Omental fat pad (tissue), 4 donors: ENCODE measurements at places on chromosomes 2 and 18.

GRCh38 chr2:212939777-212940531 is 211.5 kb downstream of the IKZF2 start:
- no peak for DNase-seq

DNA sequence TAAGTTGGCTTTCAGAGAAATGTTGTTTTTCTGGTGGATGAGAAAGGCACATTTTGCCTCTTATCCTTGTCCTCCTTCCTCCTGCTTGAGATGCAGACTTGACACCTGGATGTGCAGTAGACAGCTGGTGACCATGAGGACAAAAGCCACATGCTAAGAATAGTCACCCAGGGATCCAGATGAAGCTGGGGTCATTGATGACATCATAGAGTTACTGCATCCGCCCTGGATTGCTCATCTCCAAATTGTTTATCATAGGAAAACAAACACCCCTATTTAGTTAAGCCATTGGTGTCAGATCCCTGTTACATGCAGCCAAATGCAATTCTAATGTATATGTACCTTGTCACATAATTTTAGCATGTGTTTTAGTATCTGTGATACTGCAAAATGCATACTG is 16.3 kb upstream of the SLC1A4 start:
- no peak for DNase-seq

- DNase-seq: no peak
These were observed 150.3 kb upstream of the TNP1 start for GRCh38 chr2:217010173-217010572.

DNA sequence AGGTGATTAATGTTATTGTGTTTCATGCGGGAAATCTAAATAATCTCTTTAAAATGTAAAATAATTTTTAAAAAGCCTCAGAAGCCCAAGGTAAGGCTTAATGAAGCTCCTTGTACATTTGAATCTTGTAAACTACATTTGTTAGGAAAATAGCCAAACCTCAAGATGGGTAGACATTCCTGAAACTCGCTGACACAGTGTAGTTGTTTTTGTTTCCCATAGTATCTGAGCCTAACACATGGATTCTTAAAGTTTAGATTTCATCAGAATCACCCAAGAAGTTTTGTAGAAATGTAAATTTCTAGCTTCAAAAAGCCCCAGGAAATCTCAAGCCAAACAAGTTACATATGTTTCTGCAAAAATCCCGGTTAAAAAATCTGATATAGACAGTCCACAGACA is 1221.1 kb upstream of the ACVR2A start:
- no peak for DNase-seq

- DNase-seq: no peak
These were observed 21.3 kb upstream of the TMEM131 start for GRCh38 chr2:98016908-98017670.

DNA sequence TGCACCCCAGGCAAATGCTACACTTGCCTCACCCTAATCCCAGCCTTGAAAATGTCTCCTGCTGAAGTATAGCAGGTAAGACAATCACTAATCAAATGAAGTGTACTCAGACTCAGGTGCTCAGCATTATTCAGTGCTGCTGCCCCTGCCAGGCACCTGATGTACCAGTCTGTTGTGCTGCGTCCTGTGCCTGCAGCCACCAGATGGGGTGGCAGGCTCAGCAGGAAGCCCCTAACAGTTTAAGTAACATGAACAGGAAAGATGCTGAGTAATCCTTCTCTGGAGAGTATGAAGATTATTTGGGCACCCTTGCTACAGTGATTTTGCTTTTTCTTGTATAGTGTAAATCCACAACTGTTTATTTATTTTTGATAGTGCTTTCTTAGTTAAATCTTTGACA is 69.1 kb downstream of the TACR1 start:
- DNase-seq: no peak

- DNase-seq: no peak
These were observed 62.1 kb downstream of the LRRTM1 start for GRCh38 chr2:80242355-80242910.

GRCh38 chr18:62325806-62326645 is 916 bp downstream of the TNFRSF11A start:
- DNase-seq: no peak

DNA sequence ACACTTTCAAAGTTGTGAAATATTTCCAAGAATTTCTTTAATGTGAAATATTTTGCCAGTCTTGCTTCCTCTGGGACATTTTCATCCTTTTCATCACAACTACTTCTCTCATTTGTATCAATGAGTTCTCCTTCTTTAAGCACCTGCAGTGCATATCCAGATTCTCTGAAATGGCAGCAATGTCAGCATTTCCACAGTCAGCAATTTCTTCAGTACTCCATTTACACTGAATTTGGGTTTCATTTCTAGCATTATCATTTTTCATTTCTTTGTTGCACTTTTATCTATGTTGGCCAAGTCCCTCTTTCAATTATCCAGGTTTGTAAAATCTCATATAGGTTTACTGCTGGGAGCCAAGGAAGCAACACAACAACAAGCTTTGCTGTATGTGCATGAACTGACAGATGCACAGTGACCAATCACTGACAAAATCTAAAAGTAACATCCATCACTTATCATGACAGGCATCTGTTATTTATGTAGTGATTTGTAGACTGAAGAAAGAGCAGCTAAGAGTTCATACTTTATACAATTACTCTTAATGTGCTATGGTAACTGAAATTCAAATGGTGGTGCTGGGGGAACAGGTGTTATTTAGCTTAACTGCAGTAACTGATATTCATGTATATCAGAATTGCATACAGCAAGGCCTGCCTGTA is 43.9 kb downstream of the SS18 start:
- no peak for DNase-seq

- DNase-seq: no peak
These were observed 13.8 kb upstream of the DSC3 start for GRCh38 chr18:31056296-31056695.

GRCh38 chr2:176553685-176554100 is 284.5 kb downstream of the MTX2 start:
- DNase-seq: no peak

DNA sequence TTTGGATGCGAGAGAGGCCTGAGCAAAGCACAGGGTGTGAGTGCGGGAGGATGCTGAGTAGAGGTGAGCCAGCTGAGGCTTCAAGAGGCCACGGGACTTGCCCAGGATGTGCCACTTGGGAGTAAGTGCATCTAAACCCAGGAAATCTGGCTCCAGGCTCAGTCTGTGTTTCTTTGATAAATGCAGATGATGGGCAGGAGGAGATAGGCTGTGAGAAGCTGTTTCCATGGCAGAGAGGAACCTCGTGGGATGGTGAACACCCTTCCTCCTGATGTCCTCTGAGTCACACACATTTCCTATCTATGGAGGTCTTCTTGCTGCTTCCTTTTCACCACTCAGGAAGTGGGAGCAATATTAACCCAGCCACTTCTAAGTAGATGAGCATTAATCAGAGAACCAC is 38.4 kb upstream of the CELF4 start:
- DNase-seq: no peak

DNA sequence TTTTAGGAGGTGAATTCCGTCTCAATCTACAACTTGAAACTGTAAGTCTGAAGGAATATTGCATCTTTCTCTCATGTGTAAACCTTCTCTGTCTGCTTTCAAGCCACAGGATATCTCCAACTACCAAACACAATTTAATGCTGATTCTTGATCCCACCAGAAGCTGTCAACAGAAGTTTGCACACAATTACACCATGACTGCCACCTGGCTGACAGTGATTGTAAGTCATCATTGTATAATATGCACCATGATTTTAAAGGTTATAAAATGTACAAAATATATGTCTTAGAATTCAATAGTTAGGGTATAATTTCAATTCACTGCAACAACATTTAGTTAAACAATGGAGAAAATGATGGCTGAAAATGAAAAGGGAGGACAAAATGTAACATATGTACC is 18.4 kb downstream of the PREPL start:
- no peak for DNase-seq

GRCh38 chr18:50909261-50909660 is 30.3 kb downstream of the ME2 start:
- DNase-seq: no peak

DNA sequence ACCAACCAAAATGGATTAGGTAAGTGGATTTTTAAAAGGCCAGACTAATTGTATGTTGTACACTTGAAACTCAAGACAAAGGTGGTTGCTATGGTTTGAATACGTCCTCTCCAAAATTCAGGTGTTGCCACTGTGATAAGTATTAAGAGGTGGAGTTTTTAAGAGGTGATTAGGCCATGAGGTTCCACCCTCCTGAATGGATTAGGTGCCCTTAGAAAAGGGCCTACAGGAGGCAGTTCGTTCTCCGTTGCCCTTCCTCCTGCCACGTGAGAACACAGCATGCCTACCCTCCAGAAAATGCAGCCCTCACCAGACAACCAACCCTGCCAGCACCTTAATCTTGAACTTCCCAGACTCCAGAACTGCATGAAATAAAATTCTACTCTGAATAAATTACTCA is 51.2 kb downstream of the CHMP3 start:
- DNase-seq: no peak

DNA sequence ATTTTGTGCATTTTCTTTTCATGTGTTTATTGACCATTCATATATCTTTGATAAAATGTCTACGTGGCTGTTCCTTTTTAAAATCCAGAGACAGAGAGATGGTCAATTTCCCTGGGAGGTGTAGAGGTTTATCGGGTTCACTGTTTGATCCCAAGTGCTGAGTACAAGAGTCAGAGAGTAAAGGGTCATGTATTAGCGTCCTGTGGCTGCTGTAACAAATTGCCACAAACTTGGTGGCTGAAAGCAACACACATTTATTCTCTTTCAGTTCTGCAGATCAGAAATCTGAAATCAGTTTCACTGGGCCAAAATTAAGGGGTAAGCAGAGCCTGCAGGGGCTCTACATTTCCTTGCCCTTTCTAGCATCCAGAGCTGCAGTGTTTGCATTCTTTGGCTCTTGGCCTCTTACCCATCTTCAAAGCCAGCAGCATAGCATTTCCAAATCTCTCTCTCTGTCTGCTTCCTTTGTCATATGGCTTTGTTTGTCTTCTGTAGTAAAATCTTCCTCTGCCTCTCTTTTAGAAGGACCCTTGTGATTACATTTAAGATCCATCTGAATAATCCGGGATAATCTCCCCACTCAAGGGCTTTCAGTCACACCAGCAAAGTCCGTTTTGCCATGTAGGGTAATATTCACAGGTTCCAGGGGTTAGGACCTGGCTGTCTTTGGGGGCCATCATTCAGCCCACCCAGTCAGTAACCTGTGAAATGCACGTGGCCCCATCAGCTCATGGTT is 49.9 kb downstream of the TMEM17 start:
- no peak for DNase-seq

- DNase-seq: no peak
These were observed 6.6 kb upstream of the KRTCAP3 start for GRCh38 chr2:27435628-27436027.

DNA sequence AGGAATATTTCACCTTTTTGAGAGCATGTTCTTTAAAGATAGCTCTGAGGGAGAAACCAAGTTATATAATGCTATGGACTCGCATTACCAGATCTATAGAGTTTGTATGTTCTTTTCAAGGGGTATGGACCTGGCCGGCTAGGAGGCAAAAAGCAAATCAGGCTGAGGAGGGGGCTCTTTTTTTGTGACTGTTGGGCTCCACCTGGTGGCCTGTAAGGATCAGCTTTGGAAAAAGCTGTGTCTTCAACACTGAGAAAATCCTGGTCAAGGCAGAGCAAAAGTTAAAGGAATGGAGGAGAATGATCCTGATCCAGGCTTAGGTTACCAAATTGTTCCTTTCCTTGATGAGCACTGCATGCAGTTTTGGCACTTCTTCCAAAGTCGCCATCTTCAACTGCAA is 180.5 kb downstream of the DIS3L2 start:
- DNase-seq: no peak

GRCh38 chr2:43133708-43134570 is 92.5 kb downstream of the ZFP36L2 start:
- peak; percentile 21 for DNase-seq

DNA sequence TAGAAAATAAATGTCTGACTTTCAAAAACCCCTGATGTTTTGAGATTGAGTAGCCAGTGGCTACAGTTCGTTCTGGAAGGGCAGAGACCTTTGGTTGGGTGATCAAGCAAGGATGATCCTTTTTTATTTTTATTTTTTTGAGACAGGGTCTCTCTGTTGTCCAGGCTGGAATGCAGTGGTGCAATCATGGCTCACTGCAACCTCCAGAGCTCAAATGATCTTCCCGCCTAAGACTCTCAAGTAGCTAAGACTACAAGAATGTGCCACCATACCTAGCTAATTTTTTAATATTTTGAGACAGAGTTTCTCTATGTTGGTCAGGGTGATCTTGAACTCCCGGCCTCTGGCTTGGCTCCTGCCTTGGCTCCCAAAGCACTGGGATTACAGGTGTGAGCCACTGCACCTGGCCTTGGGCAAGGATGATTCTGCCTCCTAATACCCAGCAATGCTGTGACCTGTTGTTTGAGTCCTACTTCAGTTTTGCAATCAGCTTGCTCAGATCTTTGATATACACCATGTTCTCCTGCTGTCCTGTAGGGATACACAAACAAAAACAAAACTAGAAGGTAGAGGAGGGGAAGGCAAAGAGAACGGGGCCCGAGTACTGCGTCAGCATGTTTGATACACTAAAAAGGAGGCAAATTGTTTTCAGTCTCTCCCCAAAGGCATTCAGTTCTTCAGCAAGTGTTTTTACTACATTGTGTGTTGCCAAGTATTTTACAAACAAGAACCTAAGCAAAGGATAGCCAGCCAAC is 59.2 kb upstream of the LYPD6B start:
- no peak for DNase-seq

DNA sequence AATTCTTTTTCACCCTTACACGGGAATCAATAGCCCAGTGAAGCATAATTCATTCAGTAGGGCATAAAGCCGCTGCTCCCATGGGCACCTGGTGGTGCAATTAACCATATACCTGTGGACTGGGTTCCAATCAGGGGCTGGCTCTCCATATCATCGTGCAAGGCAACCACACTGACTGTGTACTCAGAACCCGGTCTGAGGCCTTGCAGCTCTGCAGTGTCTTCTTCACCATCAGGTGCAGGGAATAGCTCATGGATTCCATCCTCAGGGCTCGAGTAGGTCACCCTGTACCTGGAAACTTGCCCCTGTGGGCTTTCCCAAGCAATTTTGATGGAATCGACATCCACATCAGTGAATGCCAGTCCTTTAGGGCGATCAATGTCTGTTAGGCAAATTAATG is 55.2 kb downstream of the FN1 start:
- DNase-seq: no peak

GRCh38 chr2:237879058-237879430 is 19.6 kb downstream of the RAMP1 start:
- DNase-seq: no peak

DNA sequence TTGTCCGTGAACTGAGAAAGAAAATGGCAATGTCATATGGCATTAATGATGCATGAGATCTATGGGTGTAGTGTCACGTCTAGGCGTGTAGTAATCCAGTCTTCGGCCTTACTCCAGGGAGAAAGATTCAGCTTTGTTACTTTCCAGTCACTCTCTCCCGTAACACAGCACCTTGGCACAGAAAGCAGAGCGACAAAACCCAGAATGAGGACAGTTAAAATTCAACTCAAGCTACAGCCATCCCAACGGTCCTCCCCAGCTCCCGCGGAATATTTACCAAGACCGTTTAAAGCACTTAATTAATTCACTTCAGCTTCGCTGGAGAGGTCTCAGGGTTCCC is 797 bp upstream of the CRIM1 start:
- no peak for DNase-seq

- no peak for DNase-seq
These were observed 48.5 kb upstream of the PROKR1 start for GRCh38 chr2:68594674-68595492.

- no peak for DNase-seq
These were observed 178.0 kb downstream of the MCFD2 start for GRCh38 chr2:46737577-46737976.
